ENCODE measurements at places on chromosomes 1 and 21.

DNA sequence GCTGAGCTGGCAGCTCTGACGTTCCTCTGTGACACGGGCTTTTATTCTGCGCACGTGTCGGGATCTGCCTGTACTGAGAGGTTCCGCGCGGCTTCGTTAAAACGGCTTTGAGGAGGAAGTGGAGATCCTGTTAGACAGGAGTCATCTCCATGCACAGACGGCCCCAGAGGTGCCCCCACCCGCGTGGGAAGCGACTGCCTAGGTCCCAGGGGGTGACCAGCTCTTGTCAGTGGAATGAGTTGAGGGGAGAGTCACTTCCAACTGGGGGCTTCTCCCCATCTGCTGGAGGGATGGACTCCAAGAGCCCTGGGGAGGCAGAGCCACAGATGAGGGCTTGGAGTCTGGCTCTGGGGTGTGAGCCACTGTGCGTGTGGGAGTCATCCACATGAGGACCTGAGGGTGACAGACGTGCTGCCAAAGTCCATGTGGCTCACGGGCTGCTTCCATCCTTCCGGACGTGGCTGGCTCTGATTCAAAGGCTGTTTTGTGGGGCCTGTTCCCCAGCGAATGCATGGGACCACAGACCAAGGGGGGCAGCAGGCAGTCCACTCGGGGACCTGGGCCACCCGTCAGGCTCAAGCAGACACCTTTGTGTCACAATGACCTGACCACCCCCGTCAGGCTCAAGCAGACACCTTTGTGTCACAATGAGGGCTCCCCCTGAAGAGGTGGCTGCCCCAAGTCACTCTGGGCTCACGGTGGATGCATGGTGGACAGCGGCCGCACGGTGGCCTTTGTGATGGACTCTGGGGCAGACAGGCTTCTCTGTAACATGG lies 26.8 kb downstream of the PTTG1IP start:
- DNase-seq: peak; percentile 82

DNA sequence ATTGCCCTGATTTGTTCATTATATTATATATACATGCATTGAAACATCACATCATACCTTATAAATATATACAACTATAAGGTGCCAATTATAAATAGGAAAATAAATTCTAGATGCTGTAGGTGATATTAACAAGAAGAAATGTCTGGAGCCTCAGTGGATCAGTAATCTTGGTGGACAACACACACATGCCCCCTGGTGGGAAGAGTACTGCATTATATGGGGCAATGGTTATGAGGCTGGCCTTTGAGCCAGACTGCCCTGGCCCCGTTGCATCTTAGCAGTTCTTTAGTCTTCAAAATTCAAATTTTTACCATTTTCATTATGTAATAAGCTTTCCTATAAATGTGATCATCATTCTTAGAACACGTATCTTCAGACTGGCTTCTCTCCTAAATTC lies 335.0 kb upstream of the GREM2 start:
- DNase-seq: no peak

DNA sequence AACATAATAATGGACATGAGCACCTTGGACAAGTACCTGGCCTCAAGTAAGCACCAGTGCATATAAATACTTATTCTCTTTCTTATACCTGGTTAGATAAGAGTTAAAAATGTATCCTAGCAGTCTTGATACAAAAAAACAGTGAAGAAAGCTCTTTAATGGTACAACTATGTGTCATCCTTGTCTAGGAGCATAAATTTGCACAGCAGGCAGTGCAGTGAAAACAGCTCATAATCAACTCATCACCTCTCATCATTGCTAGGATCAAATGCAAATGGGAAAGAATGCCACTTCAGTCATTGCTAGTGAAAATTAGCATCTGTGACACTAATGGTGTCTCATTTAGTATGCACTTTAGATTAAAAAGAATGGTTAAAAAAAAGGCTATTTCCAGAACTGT lies 7.6 kb downstream of the SAMSN1 start:
- no peak for DNase-seq

GRCh38 chr1:59061876-59062275 lies 235.0 kb upstream of the FGGY start:
- DNase-seq: peak; percentile 17

- peak; percentile 82 for DNase-seq
Observed at GRCh38 chr1:228902781-228903433, 167.6 kb downstream of the RHOU start.

GRCh38 chr1:164702216-164702615 lies 143.2 kb downstream of the PBX1 start:
- no peak for DNase-seq

DNA sequence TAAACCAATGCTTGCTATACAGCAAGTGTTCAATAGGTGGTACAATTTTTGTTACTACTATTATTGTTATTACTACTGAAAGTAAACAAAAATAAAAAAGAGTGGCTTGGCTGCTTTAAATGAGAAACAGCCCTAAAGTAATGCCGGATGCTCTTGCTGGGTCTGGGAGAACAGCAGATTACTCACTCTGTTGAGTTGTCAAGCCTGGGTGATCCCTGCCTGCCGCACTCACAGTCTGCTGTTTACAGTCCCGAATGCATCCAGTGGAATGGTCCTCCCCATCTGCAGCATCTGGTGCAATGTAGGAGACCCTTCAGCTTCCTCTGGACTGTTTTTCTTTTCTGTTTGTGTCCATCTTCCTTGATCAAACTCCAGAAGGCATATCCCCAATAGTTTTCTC lies 102.7 kb upstream of the IVNS1ABP start:
- DNase-seq: no peak

DNA sequence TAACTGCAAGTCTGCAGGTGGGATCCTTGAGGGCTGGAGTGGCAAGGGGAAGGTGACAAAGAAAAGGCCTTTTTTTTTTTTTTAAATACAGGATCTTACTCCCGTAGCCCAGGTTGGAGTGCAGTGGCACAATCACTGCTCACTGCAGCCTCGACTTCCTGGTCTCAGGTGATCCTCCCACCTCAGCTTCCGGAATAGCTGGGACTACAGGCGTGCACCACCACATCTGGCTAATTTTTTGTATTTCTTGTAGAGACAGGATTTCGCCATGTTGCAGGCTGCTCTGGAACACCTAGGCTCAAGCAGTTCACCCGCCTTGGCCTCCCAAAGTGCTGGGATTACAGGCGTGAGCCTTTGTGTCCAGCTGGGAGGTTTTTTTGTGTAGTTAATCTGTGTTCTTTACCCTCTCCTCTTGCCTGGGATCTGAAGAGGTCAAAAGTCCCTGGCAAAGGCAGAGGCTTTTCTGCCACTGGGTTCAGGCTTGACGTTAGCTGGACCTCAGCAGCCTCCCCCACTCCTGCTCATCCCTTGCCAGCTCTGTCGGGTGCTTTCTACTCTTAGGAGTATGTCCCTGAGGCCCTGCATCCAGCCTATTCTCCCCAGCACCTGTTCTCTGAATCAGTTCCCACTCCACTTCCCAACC lies 5.2 kb downstream of the IL6R start:
- DNase-seq: no peak

DNA sequence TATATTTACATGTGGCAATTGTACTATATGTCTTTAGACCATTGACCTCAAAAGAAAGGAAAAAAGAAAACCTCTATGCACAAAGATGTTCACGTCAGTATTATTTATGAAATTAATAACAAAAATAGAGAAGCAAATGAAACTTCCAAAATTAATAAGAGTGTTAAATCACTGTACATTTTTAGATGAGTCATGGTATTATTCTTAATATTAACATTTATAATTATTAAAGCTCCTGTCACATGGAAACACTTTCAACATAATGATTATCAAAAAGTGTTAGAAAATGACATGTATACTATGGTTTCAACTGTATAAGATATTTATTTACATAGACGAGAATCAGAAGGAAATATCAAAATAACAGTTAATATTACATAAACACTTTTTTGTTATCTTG lies 324.9 kb upstream of the RUNX1 start:
- DNase-seq: no peak

GRCh38 chr1:204530932-204531331 lies 14.7 kb downstream of the MDM4 start:
- DNase-seq: no peak

- no peak for DNase-seq
Observed at GRCh38 chr1:216075339-216075738, 347.9 kb downstream of the USH2A start.

GRCh38 chr1:108584428-108584856 lies 24.5 kb downstream of the EEIG2 start:
- DNase-seq: no peak

DNA sequence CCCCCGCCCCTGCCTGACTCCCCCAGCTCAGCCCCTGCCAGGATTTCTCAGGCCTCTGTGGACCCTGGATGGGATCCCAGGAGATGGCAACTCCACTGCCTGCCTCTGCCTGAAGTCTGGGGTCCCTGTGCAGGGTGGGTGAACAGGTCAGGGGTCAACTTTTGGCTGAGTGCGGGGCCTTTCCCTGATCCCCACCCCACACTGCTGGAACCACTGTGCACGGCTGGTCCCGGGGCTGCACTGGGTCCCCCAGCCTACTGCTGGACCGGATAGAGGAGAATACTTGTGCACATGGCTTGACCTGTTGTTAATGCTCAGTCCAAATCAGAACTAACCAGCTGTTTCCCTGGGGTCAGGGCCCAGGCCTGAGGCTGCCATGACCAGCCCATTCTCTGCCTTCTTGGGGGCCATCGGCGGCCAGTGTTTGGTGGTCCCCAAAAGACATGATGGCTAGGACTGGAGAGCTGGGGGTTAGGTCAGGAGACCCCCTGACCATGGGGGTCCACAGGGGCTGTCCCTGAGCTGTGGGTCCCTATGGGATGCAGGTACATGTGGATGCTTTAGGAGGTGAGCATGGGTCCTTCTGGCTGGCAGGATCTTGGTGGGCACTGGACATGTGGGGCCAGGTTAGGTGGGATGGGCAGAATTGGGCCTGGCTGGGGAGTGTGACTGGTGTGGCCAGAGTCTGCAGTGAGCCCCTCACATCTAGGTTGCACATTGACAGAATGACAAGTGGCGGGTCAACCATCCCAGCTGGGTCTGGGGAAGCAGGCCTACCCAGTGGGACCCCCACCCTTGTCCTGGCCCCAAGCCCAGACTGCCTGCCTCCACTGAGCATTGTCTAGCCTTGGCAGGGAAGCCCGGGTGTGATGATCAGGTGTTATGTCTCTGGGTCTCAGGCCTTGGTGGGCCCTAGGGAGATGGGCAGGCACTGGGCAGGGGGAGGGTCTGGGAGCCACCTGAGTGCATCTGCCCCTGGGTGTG lies 19.0 kb upstream of the ZNF678 start:
- no peak for DNase-seq

DNA sequence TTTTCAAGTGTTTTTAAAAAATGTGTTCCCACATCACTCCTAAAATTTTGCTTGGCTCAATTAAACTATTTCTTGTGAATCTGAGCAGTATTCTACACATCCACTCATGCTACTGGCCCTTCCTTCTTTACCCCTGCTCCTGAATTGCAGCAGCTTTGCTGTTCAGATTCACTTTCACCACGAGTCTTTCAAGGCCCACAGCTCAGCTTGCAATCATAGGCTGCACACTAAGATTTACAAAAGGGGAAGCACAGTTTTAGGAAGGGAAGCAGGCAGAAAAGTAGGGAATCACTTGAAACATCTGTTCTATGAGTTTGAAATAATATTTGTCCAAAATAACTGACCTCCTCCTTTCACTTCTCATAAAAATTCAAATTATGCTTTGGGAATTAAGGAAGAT lies 70.9 kb upstream of the EDEM3 start:
- DNase-seq: no peak

GRCh38 chr21:45894450-45894825 lies 87.1 kb upstream of the COL6A1 start:
- no peak for DNase-seq

DNA sequence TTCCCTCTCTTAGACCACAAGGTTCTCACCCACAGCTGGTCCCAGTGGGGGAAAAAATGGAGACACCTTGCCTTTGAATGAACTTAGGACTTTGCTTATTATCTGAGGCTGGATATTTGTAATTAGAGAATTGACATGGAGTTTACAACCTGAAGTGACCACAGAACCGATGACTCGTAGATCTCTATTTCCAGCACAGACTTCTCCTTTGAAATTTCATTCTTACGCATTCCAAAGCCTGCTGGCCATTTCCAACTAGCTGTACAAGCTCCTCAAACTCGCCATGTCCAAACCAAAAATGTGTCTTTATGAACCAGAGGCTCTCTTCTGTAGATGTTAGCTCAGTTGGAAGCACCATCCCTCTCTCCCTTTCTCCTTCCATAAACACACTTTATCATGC lies 12.0 kb downstream of the RAB7B start:
- no peak for DNase-seq

- no peak for DNase-seq
Observed at GRCh38 chr1:6824665-6825368, 39.6 kb downstream of the CAMTA1 start.

GRCh38 chr21:42113926-42114409 lies 42.9 kb downstream of the UMODL1 start:
- DNase-seq: no peak

DNA sequence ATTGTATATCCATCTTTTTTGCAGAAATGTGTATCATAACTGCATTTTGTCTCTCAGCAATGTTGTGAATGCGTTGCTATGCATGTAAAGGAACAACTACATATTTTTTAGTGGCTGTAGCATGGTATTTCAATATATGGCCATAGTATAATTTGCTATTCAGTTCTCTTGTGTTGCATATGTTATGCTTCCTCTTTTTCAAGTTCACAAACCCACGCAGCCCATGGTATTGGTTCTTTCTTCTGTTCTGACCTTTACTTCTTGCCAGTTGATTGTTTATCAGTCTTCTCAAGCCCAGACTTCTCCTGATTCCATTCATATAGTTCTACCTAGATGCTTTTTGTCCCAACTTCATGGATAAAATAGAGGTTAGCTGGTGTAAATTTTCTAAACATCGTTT lies 6.1 kb downstream of the SLC22A15 start:
- no peak for DNase-seq

GRCh38 chr1:47616036-47616435 lies 178.2 kb downstream of the FOXD2 start:
- DNase-seq: no peak

DNA sequence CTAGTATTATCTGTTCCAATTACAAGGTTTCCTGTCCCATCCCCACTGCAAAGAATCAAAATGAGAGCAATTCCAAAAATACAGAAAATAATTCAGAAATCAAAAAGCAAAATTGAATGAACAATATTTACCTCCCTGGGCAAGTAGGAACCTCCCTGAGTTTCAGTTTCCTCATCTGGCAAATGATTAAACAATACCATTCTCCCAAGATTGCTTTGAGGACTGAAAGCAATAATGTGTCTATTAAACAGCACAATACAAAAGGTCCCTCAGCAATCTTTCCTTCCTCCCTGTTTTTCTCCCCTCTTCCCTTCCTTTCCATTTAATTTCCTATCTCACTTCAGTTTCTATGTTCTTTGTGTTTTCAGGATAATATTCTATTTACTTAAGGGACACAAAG lies 171.0 kb downstream of the ZC3H11B start:
- DNase-seq: no peak

DNA sequence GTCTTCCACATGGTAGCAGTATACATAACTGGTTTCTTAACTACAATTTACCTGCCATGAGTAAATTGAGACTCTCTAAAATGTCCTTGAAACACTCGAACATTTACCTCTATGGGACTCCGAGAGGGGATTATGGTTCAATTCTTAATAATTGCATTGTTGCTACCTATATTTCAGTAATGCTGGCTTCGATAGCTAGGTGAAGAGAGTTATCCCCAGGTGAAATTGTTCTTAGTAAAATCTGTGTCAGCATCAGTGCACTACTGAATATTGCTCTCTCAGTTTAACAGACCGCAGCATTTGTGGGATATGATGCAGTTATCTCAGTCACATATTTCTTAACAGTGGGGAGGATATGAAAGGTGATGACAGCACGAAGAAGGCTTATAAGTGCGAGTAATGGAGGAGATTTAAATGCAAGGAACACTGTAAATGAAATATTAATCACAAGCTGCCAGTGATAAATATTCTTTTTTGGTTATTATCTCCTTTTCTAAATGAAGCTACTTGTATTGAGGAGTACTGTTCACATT lies 801.9 kb downstream of the BRINP3 start:
- no peak for DNase-seq

Measured in thyroid gland (tissue), 4 donors.